EH (cell line): ENCODE measurements at places on chromosomes 11 and 22.

DNA sequence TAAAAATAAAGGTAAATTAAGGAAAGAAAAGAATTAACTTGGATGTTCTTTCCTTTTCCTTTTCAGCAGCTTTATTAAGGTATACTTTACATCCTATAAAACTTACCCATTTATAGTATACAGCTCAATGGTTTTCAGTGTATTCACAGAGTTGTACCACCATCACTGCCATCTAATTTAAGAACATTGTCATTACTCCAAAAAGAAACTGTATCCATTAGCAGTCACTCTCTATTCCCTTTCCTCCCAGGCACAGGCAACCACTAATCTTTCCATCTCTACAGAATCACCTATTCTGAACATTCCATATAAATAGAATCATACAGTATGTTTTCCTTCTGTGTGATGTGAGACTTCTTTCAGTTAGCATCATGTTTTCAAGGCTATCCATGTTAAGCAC, 38.9 kb upstream of the TNRC6B start:
- peak; percentile 7 for DNase-seq

- DNase-seq: peak; percentile 29
Measured at GRCh38 chr11:84290647-84291046, 1004.5 kb upstream of the CCDC90B start.

- no peak for DNase-seq
Measured at GRCh38 chr11:18650353-18650752, 16.2 kb upstream of the SPTY2D1 start.

- no peak for DNase-seq
Measured at GRCh38 chr11:1674173-1675131, 22.5 kb upstream of the KRTAP5-6 start.
